Renal cortex interstitium (tissue), 15 donors: ENCODE measurements at places on chromosomes 13 and 19. TPM values are rescaled to one million over a fixed set of nuclear protein-coding genes. Genes with fewer than 3 reads are reported as not detected.

- DNase-seq, result no peak
These were observed 38.2 kb downstream of the NFIC start for GRCh38 chr19:3404324-3405260.

GRCh38 chr13:60047918-60048317, 115.8 kb downstream of the DIAPH3 start:
- no peak for DNase-seq

DNA sequence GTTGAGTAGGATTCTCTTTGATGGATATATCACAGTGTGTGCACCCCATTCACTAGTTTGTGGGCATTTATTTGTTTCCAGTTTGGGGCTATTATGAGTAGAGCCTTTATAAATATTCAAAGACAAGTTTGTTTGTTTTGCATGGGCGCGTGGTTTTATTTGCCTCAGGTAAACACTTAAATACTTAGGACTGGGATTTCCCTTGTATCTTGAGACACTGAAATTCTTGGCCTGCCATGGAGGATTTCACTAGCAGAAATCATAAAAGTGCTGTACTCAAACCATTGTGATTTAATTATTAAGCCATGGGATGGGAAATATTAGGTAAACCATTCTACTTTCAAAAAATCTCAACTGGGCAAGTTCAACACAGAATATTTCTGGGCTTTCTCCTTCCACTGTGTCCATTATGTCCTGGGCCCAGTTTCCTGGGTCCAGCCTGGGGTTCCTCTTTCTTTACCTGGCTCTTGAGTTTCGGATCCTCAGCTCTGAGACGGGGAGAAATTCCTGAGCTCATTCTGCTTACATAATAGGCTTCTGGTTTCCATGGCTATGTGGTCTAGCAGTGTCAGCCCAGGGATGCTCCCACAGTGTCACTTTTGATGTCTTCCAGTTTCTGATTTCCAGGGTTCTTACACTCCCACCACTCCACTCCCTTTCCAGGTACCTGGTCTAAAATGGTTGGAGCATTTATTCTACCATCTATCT, 14.4 kb downstream of the MYO16 start:
- no peak for DNase-seq

The MEDAG gene
- 1.9 TPM for polyA plus RNA-seq

GRCh38 chr19:54017261-54017660, 25.8 kb downstream of the CACNG6 start:
- no peak for DNase-seq

DNA sequence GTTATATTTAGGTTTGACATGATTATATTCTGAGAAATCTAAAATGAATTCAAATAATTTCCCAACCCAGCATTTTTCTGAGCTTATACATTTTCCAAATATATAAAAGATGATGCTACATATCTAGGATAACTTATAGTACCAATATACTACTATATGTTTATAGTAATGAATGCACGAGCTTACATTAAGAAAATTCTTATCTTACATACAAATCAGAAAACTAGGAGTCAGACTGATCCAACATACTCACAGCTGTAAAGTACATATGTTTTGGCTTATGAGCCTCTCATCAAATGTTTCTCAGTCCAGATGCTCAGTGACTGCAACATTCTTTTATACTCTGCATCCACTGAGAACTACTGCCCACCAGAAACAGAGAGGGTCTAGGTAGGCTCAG, 491.3 kb upstream of the KLF12 start:
- no peak for DNase-seq

DNA sequence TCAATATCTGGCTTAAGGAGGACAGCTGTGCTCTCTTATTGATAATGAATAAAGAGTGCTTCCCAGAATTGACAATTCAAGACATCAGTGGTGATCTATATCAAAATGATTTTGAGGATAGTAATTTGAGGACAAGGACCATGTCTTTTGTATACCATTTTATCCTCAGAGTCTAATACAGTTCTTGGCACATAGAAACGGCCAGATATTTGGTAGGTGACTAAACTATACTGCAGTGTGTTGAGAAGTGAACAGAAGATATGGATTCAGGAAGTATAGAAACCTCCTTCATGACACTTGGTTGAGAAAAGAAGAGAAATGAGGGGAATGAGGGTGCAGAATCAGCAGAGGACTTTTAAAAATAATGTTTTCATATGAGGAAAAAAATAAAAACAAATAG, 16.1 kb upstream of the LMO7 start:
- DNase-seq, result no peak

- no peak for DNase-seq
These were observed 292.9 kb downstream of the SPRY2 start for GRCh38 chr13:80048030-80048429.

DNA sequence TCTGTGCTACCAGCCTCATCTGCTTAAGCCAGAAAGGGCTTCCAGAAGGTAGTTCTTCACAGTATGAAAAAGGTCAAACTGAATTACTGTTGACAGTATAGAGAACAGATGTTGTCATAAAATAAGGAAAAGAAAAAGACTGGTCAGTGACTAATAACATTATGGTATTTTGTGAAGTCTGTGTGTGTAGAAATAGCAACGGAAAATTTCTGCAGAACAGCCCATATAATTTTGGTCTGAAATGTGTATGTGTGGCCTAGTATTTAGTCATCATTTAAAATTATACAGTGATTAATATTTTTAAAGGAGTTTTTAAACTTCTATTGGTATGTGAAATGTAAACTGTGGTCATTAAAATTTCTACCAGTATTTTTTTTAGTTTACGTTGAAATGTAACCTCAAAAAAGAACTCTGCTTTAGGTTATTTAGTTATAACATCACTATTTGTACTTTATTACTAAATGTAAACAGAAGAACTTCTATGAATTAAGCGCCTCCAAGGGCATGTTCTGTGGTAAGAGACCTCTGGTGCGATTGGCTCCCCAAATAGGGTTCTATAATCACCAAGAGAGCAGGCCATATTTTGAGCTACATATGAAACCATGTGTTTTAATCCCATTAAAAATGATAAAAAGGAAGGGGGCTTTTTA, 3.3 kb upstream of the GPR183 start:
- DNase-seq, result no peak
